ENCODE measurements at places on chromosomes 7 and 10.
A peak's percentile ranks its signal among the peaks of the same experiment; 100 is the strongest.

DNA sequence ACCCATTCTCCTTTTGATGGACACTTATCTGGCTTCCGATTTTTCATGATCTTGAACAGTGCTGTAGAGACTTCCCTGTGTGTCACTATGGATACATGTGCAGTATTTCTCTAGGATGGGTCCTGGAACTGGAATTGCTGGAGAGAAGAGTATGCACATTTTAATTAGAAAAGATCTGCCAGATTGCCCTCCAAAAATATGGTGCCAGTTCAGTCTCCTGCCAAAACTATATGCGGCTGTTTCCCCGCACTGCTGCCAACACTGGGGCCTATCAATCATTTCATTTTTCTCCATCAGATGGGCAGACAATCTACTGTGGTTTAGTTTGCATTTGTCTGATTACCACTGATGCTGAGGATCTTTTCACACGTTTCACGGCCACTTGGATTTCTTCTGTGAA, 105.0 kb downstream of the SH2D4B start:
- no peak for DNase-seq

- DNase-seq: no peak
These were observed 123.7 kb downstream of the CNOT4 start for GRCh38 chr7:135386181-135386580.

DNA sequence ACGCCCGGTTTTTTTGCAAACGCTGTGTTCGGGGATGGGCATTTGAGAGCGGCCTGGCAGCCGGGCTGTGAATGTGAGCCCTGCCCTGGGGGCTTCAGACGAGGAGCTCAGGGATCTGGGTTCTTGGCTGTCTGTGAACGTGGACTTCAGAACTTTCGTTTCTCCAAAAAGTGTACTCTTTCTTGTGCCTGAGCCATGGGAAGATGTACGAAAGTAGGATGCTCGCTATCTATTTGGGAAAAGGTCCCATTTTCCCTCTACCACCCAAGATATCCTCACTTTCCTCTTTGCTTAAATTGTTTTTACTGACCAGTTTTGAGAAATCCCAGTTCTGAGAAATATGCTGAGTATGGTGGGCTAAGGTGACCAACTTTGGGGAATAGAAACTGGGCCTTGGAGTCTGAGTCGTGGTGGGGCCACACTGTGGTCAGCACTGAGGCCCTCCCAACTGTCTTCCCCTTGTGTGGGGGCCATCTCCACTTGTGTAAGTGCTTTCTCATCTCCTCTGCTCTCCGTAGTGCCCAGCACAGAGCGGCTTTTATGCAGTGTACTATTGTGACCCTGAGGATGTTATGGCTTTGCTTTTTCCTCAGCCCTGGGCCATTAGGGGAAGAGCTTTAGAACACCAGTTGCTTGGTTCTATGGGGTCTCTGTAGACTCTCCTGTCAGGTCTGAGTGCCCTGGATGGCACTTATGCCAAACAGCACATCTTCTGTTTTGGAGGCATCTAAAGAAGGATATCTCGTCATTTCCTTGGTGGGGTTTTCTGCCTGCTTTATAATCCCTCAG, 918 bp downstream of the DBNL start:
- DNase-seq: peak; percentile 54

DNA sequence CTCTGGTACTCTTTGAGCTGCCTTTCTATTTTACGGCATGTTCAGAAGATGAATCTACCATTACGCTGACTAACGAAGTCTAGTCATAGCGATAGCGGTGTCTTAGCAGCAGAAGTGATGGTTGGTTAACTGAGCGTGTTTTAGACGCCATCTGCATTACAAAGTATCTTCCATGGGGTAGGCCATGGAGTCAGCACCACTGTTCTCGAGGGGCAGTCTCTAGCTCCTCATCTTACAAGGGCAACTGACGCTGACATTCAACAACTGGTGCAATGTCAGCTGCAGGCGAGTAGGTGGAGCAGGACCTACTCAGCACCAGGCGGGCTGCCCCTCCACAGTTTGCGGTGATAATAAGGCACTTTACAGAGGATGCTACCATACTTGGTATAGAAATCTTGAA, 88.7 kb downstream of the ADARB2 start:
- no peak for DNase-seq

DNA sequence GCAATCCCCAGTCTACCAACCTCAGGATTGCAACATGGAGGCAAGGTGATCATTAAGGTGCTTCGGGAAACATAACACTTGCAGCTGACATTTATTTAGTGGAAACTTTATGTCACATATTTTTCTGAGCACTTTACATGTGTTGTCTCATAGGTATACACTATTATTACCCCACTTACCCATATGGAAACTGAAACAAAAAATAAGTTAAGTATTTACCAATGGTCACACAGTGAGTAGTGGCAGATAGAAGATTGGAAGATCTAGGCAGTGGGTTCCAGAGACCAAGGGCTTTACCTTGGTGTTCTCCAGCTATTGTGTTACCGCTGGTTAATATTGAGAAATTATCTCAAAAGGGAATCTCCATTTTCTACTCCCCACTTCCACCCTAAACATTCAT, 1279.1 kb upstream of the SORCS1 start:
- DNase-seq: no peak

GRCh38 chr10:113111900-113112853, 162.1 kb downstream of the TCF7L2 start:
- DNase-seq: no peak

- no peak for DNase-seq
These were observed 98.7 kb downstream of the RALA start for GRCh38 chr7:39721919-39722597.

- no peak for DNase-seq
These were observed 34.0 kb downstream of the GNA12 start for GRCh38 chr7:2809903-2810625.

DNA sequence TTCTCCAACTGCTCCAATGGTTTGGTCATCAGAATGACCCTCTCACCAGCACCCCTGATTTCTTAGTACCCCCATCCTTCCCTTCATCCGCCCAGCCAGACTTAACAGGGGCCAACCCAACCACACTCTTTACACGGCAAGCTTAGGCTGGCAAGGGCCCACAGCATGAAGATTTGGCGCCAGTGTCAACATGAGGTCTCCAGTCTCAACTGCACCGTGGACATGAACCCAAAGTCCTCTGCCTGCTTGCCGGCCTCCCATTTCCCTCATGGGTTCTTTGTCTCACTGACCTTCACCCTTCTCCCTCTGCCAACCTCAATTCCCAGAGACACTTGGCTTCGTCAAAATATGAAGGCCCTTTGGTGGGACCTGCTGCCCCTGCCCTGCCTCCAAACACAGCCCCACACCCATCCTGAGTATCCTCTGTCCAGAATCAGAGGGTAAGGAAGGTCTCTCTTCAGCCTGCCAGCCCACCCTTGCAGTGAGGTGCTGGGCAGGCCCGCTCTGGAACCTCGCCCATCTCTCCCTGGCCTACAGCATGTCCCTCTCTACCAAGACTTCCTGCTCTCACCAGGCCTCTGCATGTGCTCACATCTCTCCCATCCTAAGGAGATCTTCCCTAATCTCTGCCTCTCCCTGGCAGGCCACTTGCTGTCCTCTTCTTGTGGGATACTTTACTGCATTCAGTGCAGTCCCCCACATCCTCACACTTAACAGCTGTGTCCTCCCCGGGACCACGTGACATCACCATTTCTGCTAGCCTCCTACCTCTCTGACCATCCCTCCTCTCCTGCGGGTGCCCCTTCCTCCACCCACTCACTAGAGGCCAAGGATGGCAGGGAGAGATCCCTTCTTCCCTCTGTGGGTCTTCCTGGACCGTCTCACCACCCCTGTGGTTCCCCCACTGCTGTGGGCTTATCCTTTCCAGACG, 91.7 kb upstream of the ZMIZ1 start:
- DNase-seq: no peak

GRCh38 chr7:69657985-69658384, 59.7 kb downstream of the AUTS2 start:
- no peak for DNase-seq

DNA sequence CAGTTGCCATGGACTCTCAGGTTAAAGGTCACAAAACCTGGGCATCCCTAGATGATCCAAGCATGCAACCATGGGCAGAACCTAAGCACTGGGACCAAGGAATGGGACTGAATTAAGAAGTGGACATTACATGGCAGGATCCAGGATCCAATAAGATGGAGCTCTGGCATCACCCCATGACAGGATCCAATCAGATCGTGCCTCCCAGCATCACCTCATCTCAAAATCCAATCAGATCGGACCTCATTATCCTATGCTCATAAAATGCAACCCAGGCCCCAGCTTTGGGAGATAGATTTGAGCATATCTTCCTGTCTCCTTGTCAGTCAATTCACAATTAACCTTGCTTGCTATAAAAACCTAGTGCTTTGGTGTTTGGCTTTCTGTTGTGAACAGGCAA, 616.1 kb downstream of the PARD3 start:
- DNase-seq: no peak

- DNase-seq: no peak
These were observed at the start of gene GSDME for GRCh38 chr7:24757353-24758275. TSS of gene GSDME (minus strand) at chr7:24757464. CDS start at chr7:24749774, 7,690 bp downstream.

GRCh38 chr10:62278441-62278910, 9.8 kb upstream of the RTKN2 start:
- DNase-seq: no peak

DNA sequence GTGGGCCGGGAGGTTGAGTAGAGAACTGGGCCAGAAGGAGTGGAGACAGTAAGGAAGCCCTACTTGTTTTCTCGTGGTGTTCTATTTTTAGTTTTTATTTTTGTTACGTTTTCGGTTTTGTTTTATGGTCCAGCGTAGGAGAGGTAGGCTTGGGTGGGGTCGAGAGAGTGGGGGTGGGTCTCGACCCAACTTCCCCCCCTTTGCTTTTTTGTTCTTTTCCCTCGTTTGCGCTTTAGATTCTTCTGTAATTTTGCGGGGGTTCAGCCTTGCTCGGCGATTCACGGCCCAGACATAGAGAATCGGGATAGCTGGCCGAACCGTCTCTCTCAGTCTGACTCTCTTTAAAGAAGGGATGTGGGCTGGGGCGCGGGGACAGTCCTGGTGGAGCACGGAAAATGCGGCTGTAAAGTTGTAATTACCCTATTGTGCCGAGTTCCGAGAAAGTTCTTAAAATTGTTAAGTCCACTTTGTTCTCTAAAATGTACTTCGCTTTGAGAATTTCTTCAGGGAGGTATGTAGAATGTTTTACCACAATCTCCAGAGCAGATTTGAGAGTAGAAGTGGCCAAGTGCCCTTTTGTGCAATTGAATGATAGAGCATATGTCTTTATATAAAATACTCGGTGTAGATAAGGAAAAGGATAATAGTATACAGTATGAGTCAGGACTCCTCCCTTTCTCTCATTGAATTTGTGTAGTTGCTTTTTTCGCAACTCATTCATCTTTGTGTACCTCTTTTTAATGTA, 816 bp downstream of the DMTF1 start:
- DNase-seq: peak; percentile 30

GRCh38 chr10:133327651-133328357, 8.9 kb downstream of the CALY start:
- DNase-seq: no peak

- no peak for DNase-seq
These were observed 33.3 kb downstream of the CTBP2 start for GRCh38 chr10:125127110-125127509.

DNA sequence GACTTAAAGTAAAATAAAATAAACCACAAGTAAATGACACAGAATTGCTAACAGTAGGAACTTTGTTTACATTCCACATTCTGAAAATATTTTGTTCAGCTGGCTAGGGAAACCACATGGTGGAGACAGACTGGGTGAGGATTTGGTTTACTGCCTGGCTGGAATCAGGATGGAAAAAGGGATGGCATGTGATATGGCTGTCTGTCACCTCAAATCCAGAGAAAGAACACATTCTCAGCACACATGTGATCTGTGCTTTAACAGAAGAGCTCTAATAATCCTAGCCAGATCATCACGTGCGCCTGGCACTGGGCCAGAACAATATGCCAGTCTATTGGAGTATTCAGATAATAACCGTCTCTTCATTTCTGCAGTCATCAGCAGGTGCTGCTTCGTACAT, 90.9 kb upstream of the PIP4K2A start:
- no peak for DNase-seq

Measured in activated naive CD4-positive, alpha-beta T cell treated with anti-CD3 and anti-CD28 coated beads, Interleukin-2, amount 50 U/mL, for 72 hours (primary cell).